ENCODE measurements at places on chromosomes 7 and 10.

- DNase-seq, result no peak
Observed at GRCh38 chr7:129225931-129226572, 1.2 kb downstream of the AHCYL2 start.

DNA sequence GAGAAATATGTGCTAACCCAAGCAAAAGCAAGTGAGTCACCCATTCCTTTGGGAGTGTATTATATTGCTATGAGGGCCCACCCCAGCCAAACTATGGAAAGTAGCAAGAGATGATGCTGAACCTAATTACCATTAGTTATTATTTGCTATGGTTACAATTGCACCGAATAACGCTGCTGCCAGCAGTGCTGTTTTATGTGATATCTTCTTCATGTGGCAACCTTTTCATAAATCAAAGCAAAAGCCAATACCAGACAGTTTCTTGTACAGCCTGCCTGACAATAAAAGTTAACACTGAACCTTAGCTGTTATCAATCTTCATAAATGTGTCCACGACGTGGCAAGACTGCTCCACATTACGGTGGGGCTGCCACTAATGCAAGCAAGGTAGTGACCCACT lies 241.7 kb upstream of the PLXNA4 start:
- DNase-seq, result no peak

DNA sequence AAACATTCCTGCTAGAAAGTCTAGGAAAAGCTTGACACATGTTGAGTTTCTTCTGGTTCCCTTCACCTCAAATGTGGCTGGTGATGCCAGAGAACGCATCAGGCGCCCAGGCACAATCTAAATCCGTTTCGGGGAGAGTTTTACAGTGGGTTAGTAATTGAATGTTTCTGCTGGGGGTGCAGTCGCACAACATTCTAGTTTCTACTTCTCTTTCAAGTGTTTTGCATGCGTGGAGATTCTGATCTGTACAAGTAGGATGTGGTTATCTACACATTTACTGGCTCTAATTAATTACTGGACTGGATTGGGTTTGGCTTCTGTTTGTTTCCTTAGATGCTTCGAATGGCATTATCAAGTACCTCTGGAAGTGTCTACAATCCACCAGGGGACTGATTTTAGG lies 173.8 kb downstream of the TMEM26 start:
- DNase-seq, result no peak

- DNase-seq, result no peak
Observed at GRCh38 chr10:55509168-55509567, 708.1 kb upstream of the PCDH15 start.

DNA sequence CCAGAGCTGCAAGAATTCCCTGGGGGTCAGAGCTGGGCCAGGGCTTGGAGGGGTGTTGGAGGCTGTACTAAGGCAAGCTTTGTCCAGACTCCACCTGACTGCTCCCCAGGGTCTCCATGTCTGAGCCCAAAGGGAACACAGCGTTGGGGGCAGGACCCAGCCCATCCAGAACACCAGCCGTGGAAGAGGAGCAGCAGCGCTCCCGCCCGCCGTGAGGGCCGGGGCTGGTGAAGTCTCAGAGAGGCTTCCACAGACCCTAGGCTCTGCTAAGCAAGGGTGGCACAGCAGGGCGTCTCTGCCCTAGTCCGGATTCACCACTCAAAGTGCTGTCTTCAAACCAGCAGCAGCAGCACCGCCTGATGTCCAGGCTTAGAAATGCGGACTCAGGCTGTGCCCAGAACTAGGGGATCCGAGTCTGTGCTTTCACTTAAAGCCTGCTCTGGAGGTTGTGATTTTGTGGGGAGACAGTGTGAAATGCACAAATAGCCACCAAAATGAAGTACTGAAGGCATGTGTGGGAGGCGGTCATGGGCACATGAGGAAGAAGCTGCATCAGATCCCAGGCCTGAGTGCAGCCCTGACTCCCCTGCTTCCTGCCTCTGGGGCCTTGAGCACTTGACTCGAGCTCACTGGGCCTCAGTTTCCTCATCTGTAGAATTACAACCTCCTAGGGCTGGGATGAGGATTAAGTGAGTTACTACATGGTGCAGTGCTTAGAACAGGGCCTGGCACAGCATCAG lies 16.6 kb upstream of the AQP1 start:
- DNase-seq, result no peak

DNA sequence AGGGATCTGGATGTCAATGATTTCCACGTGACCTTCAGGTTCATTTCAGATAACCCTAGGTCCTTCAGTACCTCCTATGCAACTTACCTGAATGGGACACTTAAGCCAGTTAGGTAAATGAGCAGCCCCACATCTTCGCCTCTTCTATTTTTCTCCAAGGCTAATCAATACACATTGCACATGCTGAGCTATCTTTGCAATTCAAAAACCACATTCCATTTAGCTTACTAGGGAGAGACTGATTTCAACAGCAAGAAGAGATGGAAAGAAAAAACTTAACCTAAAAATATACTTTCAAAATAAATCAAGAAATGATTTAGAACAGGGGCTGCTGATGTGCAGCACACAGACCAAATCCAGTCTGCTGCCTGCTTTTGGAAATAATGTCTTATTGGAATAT lies 81.8 kb upstream of the CDCA7L start:
- DNase-seq, result no peak

- DNase-seq, result no peak
Observed at GRCh38 chr10:3781468-3782145, 3.4 kb downstream of the KLF6 start.

DNA sequence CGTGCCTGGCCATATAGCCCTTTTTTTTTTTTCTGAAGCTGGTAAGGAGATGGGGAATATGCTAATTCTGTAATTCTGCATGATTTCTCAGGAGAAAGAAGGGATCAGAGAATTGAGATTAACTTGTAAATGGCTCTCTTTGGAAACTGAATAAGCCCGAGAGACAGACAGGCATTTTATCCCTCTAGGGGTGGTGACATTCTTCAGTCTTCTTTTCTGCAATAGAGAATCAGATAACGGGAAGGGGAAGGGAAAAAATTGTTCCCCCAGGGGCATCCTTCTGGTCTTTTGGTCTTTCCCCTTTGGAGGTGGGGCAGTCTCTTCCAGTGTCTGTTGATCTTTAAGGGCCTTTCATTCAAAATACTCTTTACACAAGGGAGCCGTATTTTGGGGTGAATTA lies 34.2 kb downstream of the HK1 start:
- DNase-seq, result no peak

DNA sequence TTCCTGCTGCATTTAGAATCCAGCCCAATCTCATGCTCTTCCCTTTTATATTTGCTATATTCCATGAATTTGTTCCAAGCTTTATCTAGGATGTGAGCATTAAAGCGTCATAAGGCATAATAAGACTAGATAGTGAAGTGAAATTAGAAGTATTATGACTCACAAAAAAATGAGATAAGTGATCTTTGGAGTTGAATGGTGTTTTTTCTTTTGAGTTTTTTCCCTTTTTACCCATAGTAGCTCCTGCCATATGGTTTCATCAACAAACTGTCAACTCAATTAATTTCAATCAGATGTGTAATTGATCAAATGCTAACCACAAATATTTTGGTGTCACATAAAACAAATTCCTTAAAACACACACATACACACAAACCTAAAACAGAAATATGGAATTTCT lies 17.0 kb downstream of the KLHDC10 start:
- no peak for DNase-seq

DNA sequence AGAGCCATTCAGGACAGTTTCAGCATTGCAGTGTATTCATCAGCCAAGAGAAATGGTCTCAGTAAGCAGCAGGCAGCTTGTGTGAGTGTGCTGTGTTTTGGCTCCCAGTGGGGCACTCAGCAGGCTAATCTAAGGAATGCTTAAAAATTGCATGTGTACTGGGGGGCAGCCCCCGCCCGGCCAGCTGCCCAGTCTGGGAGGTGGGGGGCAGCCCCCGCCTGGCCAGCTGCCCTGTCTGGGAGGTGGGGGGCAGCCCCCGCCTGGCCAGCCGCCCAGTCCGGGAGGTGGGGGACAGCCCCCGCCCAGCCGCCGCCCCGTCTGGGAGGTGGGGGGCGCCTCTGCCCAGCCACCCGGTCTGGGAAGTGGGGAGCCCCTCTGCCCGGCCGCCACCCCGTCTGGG lies 116.2 kb downstream of the GRID1 start:
- no peak for DNase-seq

DNA sequence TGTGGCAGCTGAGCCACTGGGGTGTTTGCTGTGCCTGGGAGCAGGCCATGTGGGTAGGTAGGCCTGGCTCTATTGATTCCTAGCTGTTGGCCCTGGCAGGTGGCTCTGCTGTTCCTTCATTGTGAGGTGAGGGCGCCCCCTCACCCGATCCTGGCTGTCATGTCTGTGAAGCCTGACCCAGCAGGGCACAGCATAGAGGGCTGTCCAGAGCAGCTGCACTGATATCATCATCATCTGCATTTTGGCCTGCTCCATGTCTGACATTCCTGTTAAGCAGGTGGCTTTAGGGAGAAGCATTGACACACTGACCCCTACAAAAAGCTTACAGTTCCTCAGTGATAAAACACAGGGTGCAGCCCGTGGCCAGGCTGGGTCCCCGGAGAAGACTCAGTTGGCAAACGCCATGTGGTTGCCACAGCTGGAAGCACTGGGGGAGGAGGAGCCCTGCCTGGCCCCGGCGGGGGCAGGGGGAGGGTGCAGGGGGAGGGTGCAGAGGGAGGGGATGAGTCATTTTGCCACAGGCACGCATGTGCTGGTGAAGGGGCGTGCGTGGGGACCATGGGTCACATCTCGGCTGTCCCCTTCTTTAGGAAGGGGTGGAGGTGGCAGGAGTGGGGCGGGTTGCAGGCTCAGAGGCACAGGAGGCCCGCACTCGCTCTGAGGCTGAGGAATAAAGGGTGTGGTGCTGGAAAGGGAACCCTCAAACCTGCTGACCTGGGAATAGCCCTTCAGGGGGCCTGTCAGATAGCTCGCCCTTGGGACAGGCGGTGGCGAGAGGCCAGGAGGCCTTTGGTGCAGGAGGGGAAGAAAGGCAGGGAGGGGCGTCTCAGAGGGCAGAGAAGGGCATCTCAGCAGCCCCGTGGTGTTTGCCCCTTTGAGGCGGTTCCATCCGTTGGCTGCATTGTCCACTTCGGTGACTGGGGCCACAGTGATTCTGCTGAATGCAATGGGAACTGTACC lies 31.6 kb downstream of the IKZF1 start:
- DNase-seq, result no peak

DNA sequence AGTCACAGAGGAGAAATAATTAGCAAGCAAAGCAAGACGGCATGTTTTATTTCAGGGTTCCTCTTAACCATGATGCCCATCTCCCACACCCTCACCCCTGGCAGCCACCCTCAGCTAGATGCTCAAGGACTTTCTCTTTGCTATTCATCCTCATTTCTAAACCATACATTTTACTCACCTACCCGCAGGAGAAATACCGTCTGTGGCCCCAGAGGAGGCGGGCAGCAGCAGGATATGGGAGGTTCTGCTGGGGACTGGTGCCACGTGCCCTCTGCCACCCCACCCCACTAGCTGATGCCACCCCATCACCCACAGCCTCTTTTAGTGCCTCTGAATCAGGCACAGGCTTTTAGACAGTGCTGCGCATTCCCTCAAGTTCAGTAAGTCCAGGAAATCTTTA lies 168.7 kb upstream of the ITGB1 start:
- DNase-seq, result no peak

- DNase-seq, result no peak
Observed at GRCh38 chr10:98374217-98374985, 40.6 kb downstream of the PYROXD2 start.

DNA sequence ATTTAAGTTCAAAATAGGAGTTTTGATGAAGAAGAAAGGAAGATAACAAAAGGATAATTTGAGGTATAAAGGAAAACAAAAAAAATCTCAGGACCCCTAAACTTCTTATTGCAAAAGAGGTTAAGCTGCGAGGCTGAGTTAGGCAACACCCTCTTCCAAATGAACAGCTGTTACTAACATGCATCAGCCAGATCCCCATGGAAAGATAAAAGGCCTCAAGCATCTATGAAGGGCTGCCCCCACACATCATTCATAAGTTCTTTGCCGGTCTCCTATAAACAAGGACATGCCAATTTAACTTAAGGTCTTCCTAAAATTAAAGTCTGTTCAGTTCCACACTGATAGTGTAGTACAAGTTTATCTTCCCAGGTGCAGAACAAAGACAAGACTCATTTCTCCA lies 75.8 kb upstream of the IMMP2L start:
- no peak for DNase-seq

DNA sequence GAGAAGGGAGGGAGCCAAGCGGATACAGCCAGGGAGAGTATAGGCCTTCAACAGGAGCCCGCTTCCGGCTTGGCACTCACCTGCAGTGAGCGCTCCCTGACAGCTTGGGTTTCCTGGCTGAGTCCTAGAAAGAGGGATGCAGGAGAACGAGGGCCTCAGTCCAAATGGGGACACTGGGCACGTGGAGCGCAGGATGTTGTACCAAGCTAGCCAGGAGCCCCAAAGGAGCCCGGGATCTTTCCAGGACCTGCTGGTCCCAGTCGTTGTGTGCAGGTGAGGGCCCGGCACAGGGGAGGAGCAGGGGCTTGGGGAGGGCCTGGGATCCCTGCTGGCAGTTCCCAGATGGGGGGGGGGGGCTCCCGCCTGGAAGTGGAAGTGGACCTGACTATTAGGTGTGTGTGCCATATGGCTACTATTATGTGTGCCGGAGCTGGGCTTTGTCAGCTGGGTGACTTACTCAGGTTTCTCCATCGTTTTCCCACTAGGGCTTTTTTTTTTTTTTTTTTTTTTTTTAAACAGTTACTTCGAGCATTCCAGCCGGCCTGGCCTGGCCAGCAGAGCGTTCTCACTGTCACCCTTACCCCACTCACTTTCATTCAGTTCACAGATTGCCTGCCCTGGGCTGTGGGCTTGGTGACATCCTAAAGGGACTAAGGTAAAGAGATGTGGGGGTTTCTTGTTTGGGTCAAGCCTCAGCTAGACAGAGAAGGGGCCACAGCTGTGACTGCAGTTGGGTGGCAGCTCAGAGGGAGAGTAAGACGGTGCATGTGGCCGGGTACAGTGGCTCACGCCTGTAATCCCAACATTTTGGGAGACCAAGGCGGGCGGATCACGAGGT lies 3.8 kb downstream of the AGAP3 start:
- no peak for DNase-seq

DNA sequence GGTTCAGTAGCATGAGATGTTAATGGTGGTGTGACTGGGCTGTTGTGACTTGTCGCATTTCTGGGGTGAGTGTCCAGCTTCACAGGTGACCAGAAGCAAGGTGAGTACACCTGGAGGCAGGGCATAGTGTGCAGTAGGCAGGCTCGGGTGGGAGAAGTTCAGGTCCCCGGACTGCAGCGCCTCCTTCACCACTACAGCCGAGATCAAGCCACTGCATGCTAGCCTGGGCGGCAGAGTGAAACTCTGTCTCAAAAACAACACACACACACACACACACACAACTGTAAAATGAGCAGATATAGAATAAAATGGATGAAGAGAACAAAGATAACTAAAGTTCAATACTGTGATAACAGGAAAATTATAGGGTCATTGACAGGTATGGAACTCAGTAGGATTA lies 11.1 kb upstream of the PARD3 start:
- no peak for DNase-seq

GRCh38 chr10:108454793-108455192 lies 1290.3 kb upstream of the SORCS1 start:
- no peak for DNase-seq

- DNase-seq, result no peak
Observed at GRCh38 chr7:107982042-107982840, 20.7 kb downstream of the LAMB1 start.
